Suprapubic skin (tissue), 4 donors: ENCODE measurements at places on chromosomes 11 and 22. TPM values are rescaled to one million over a fixed set of nuclear protein-coding genes. Genes with fewer than 3 reads are reported as not detected.
A peak's percentile ranks its signal among the peaks of the same experiment; 100 is the strongest.

The MMP27 gene
- 0.65 TPM for total RNA-seq

The PGM2L1 gene
- total RNA-seq: 2.1 TPM

The CNGA4 gene
- total RNA-seq: not detected

The MCAM gene
- total RNA-seq: 139 TPM

DNA sequence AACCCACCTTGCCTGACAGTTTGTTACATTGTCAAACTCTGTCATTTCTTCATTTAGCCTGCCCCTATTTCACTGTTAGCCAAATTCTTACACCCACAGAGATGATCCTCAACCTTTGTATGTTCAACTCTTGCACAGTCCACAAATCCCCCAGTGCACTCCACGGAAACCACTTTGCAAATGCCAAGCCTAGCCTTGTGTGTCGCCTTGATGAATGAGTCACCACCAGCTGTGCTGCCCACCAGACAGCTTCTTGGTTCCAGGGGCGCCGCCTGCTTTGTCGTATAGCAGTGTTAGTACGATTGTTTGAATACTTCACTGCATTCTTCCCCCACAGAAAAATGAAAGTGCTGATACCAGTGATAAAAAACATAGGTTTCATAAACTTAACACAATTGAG lies 686.3 kb downstream of the NTM start:
- H3K27ac ChIP-seq: no peak overlapping the region
- no peak for DNase-seq
- H3K4me1 ChIP-seq: no peaks in the 10 kb centered on the region
- H3K36me3 ChIP-seq: no peaks in the 10 kb centered on the region
- no peaks in the 10 kb centered on the region for H3K27me3 ChIP-seq

The ZNF143 gene
- 16.4 TPM for total RNA-seq

The WNT11 gene
- 19.5 TPM for total RNA-seq

GRCh38 chr11:45062115-45062514 lies 84.3 kb upstream of the PRDM11 start:
- no peak for DNase-seq
- no peaks in the 10 kb centered on the region for H3K27me3 ChIP-seq
- H3K4me3 ChIP-seq: no peak overlapping the region
- H3K27ac ChIP-seq: no peak overlapping the region

GRCh38 chr11:45769960-45770359 lies 35.0 kb upstream of the SLC35C1 start:
- no peak overlapping the region for H3K4me3 ChIP-seq
- no peak for DNase-seq
- H3K36me3 ChIP-seq: no peaks in the 10 kb centered on the region
- peaks cover 14% of the 10 kb centered on the region for H3K4me1 ChIP-seq

- no peak overlapping the region for H3K27ac ChIP-seq
- no peak overlapping the region for H3K4me3 ChIP-seq
- DNase-seq: no peak
- H3K4me1 ChIP-seq: peaks cover 4% of the 10 kb centered on the region
- H3K27me3 ChIP-seq: no peaks in the 10 kb centered on the region
Observed at GRCh38 chr11:110907629-110908028, 195.4 kb upstream of the ARHGAP20 start.

- H3K4me1 ChIP-seq: no peaks in the 10 kb centered on the region
- H3K36me3 ChIP-seq: no peaks in the 10 kb centered on the region
- no peak overlapping the region for H3K27ac ChIP-seq
- no peak for DNase-seq
- no peaks in the 10 kb centered on the region for H3K27me3 ChIP-seq
Observed at GRCh38 chr11:122310766-122311165, 194.8 kb upstream of the BLID start.

- H3K27me3 ChIP-seq: no peaks in the 10 kb centered on the region
- no peak overlapping the region for H3K4me3 ChIP-seq
- H3K27ac ChIP-seq: no peak overlapping the region
- no peak for DNase-seq
- no peaks in the 10 kb centered on the region for H3K36me3 ChIP-seq
Observed at GRCh38 chr22:44500599-44500998, 2.6 kb upstream of the RTL6 start.

GRCh38 chr11:1998290-1998689 lies 648 bp upstream of the H19 start:
- no peak overlapping the region for H3K27ac ChIP-seq
- no peaks in the 10 kb centered on the region for H3K27me3 ChIP-seq
- H3K4me3 ChIP-seq: no peak overlapping the region
- no peak for DNase-seq
- H3K36me3 ChIP-seq: no peaks in the 10 kb centered on the region

GRCh38 chr11:2089536-2090165 lies 49.5 kb downstream of the IGF2 start:
- no peak for DNase-seq
- H3K36me3 ChIP-seq: no peaks in the 10 kb centered on the region
- peaks cover 19% of the 10 kb centered on the region for H3K27me3 ChIP-seq
- H3K4me1 ChIP-seq: peaks cover 24% of the 10 kb centered on the region
- H3K4me3 ChIP-seq: no peak overlapping the region
- no peak overlapping the region for H3K27ac ChIP-seq

DNA sequence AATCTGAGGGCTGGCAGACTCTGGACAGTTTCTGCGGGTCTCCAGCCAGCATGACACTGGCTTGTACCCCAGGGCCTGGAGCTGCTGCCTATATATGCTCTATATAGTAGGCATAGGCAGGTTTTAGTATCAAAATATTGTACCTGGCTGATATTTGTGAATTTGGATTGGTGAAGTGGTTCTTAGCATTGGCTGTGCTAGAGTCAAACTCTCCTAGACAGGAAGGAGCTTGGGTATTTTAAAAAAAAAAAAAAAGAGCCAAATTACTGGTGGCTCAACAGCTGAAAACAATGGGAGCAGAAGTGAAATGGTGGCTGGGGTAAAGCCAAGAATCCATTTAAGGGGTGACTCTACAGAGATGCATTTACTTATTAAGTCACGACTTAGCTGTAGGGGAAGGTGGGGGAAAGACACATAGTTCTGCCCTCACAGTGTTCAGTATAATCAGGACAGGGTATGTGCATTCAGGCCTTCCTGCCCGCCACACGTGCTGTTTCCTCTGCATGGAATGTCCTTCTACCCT lies 11.0 kb upstream of the MTFP1 start:
- no peak overlapping the region for H3K4me3 ChIP-seq
- DNase-seq: no peak
- H3K27me3 ChIP-seq: no peaks in the 10 kb centered on the region
- no peak overlapping the region for H3K27ac ChIP-seq
- peaks cover 78% of the 10 kb centered on the region for H3K36me3 ChIP-seq

GRCh38 chr22:25482091-25482760 lies 82.2 kb upstream of the GRK3 start:
- H3K4me1 ChIP-seq: peaks cover 13% of the 10 kb centered on the region
- no peak overlapping the region for H3K27ac ChIP-seq
- H3K27me3 ChIP-seq: no peaks in the 10 kb centered on the region
- H3K4me3 ChIP-seq: no peak overlapping the region
- peaks cover 5% of the 10 kb centered on the region for H3K36me3 ChIP-seq
- no peak for DNase-seq

DNA sequence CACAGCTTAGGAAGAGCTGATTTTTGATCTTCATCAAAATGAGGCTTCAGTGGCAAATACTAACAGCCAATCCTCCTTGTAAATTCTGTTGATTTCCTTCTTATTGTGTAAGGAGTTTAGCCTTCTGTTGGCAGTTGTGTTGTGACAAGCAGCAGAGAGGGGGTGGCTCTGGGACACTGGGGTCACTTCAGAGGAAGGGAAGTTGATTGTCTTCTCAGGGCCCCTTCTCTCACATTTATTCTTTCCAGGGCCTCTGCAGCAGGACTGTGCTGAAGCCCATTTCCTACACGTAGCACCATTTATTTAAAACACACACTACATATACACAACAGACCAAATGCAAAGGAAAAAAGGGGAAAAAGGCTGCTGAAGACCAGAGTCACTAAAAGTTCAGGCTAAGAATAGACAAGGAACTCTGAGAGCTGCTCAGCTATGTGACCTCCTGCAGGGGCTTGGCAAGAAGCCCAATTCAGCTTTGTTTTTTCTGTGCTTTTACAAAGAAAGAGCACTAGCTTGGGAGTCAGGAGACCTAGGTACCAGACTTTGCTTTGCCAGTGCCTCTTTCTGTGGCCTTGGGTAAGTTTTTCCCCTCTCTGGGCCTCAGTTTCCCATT lies 28.3 kb upstream of the UPB1 start:
- H3K27ac ChIP-seq: no peak overlapping the region
- H3K27me3 ChIP-seq: no peaks in the 10 kb centered on the region
- no peak for DNase-seq
- no peaks in the 10 kb centered on the region for H3K4me1 ChIP-seq
- H3K4me3 ChIP-seq: no peak overlapping the region

DNA sequence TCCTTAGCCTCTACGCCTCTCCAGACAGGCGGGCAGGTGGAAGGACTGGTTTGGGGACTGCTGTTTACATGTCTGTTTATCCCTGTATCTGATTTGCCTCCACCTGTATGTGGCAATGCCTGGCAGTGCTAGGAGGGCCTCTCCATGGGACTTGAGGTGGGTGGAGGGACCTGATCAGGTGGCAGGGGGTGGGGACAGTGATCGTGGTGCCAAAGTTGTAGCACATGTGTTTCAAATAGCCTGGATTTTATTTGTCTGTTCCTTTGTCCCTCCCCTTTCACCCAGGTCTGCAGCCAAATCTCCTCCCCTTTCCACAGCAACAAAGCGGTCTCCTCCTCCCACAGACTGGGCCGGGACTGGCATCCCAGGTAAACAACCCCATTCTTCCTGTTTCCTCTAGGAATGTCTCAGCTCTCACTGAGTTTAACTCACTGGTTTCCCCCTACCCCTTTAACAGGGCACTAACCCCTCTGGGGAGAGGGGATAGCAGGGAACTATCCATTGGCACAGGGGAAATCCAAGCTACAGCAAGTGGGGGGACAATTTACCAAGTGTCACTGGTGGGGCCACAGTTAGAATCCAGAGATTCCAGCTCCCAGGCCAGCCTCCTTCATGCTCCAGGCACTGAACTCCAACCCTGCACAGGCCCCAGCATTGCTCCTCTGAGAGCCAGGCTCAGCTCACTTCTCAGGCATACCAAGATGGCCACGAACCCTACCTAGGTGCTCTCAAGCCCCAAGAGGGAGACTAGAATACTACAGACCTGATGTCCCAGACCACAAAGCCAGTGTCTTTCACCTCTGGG lies 22.9 kb upstream of the TLCD5 start:
- DNase-seq: no peak
- peak overlapping the region; percentile 90 for H3K27ac ChIP-seq
- peaks cover 66% of the 10 kb centered on the region for H3K4me1 ChIP-seq
- no peak overlapping the region for H3K4me3 ChIP-seq

DNA sequence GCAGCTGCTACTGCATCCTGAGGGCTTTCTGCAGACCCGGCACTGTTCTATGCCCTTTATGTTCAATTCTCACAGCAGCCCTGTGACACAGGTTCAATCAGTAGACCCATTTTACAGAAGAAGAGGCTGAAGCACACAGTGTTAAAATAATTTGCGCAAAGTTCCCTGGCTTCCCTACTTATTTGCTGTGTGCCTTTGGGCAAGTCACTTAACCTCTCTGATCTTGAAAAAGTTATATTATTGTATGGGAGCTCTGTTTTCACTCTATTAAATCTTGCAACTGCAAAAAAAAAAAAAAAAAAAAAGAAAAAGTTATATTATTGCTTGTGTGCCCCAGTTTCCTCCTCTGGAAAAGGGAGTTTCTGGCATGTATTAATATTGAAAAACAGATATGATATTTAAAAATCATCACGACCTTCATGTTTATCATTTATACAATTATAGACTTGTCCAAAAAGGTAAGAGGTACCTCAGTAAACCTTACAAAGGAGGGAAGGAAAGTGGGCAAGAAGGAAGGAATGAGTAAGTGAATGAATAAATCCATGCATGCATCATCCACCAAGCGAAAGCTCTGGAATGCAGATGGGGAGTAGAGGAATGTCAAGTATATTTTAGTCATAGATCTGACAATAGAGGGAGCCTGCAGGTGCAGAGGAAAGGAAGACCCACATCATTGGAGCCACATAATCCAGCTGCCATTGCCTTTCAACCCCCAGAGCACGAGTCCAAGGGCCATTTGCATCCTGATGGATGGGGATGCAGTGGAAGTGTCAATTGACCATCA lies 21.2 kb upstream of the ISX start:
- H3K36me3 ChIP-seq: no peaks in the 10 kb centered on the region

The GUCY1A2 gene
- total RNA-seq: 2.7 TPM

- no peaks in the 10 kb centered on the region for H3K27me3 ChIP-seq
- DNase-seq: peak; percentile 86
- H3K4me1 ChIP-seq: peaks cover 18% of the 10 kb centered on the region
- H3K4me3 ChIP-seq: peak overlapping the region; percentile 20
- no peaks in the 10 kb centered on the region for H3K36me3 ChIP-seq
Observed at GRCh38 chr22:45612451-45612901, 59.2 kb upstream of the ATXN10 start.

GRCh38 chr22:46869831-46870441 lies 107.5 kb downstream of the TBC1D22A start:
- DNase-seq: no peak
- no peaks in the 10 kb centered on the region for H3K36me3 ChIP-seq
- H3K4me1 ChIP-seq: no peaks in the 10 kb centered on the region
- no peak overlapping the region for H3K4me3 ChIP-seq

DNA sequence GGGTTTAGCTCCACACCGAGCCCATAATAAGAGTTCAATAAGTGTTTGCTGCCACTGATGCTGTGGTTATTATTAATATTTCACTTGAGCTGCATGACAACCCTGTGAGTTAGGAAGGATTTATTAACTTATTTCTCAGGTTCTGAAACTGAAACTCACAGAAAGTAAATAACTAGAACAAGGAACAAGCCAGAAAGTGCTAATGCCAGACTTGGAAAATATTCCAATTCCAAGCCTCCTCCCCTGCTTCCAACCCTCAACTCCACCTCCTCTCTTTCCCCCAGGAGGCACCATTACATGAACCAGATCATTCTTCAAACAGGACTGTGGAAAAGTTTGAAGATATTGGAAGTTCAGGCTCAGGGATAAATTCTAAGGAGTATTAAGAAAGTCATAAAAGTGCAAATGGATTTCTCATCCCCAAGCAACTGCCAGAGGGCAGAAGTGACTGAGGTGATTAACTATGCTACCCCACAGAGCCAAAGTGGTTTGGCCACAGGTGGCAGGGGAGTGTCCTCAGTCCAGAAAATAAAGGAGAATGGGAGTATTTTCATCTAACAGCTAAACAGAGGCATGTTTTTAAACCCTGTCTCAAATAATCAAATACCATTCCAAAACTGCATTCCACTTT lies 3.2 kb upstream of the FJX1 start:
- H3K27me3 ChIP-seq: no peaks in the 10 kb centered on the region
- H3K27ac ChIP-seq: no peak overlapping the region

The C11orf21 gene
- total RNA-seq: 1.2 TPM

DNA sequence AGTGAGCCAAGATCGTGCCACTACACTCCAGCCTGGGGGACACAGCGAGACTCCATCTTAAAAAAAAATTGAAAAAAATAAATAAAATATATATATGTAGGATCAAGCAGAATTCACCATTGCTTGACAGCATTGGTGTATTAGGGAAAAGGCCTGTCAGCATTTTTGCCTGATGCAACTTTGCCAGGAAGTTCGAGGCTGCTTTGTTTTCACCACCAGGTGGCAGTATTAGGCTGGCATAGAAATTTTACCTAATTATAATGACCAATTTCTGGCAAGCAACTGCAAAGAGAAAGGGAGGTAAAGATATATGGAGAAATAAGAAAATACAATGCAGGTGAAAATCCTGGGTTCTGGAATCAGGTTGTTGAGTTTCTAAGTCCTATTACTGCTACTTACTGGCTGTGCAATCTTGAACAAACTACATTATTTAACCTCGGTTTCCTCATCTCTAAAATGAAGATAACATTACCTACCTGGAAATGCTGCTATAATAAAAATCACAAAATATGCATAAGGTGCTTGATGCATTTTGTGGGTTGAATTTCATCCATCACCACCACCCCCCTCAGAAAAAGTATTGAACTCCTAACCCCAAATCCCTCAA lies 24.7 kb downstream of the LAYN start:
- no peak overlapping the region for H3K4me3 ChIP-seq
- no peaks in the 10 kb centered on the region for H3K4me1 ChIP-seq
- no peaks in the 10 kb centered on the region for H3K36me3 ChIP-seq
- H3K27me3 ChIP-seq: no peaks in the 10 kb centered on the region
- peak; percentile 73 for DNase-seq
